ENCODE measurements at places on chromosomes 5 and 9.
A peak's percentile ranks its signal among the peaks of the same experiment; 100 is the strongest.

- DNase-seq, result no peak
These were observed 596.2 kb upstream of the DAB2 start for GRCh38 chr5:40021007-40021406.

DNA sequence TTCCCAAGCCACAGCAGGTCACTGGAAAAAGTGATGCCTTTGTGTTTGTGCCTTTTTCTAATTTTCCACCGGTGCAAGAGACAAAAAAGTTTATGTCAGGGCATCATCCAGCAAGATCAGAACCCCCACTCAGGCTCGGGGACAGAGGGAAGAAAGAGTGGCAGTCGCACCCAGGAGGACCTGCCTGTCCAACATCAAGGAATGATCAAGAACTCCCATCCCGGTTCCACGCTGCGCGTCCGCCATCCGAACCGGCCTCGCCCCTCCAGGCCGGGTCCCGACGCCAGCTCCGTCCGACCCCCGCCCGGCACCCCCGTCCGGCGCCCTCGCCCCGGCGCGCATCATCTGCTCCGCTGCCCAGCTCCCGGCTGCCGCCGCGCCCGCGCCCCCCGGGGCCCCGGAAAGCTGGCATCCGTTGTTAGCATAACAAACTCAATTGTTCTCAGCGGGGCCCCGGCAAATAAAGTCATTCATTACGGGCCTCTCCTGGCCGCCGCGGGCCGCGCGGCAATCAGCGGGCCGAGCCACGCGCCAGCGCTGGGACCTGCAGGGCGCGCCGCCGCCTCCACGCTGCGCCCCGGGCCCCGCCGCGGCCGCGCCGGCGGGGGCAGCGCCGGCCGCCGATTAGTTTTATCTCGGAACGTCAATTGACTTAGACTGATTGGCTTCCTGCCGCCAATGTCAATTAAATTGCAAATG, 48.1 kb downstream of the PAX5 start:
- peak; percentile 50 for DNase-seq

DNA sequence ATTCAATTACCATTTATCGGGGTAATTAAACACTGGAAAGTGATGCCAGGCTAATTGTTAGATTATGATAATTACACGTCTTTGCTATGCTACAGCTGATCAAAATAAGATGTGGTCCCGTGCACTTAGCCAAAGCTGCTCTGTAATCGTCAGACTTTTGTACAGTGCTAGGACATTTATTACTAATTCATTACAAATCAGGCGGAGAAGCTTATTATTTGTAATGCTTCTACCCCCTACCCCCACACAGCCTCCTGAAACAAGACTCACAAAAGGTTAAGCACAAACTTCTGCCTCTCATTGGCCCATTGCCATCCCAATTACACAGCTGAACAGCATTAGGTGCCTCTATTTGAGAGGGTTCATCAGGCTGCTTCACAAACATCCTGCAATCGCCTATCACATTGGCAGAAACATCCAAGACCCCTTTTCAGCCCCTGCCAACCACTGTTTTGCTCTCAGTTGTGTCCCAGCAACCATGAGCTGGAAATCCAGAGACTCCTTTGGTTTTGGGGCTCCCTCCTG, 232.7 kb downstream of the EFNA5 start:
- no peak for DNase-seq

GRCh38 chr5:136141561-136141960, 8.9 kb downstream of the SMAD5 start:
- DNase-seq, result no peak

DNA sequence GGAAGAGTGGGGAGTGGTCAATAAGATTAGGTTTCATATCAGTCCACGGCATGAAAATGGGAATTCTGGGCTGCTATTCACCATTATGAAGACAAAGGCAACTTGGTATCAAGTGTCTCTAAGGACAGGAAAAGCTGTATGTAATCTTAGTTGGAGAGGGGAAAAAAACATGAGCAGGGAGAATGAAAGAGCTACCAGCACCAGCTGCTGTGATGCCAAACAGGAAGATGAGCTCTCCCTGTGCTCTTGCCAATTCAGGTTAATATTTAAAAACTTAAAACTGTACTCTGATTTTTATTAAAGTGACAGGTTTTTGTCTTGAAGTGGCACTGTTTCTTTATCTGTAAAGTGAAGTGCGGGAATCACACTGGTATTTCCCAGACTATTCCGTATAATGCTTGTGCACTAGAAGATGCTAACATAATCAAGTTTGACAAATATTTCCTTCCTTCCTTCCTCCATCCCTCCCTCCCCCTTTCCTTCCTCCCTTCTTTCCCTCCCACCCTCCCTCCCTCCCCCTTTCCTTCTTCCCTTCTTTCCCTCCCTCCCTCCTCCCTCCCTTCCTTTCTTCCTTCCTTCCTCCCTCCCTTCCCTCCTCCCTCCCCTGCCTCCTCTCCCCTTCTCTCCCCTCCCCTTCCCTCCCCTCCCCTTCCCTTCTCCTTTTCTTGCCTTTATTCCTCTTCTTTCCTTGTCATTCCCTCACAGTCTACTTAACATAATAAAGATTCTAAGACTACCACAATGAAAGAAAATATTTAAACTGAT, 1383.0 kb upstream of the C9orf72 start:
- DNase-seq, result no peak

- peak; percentile 45 for DNase-seq
These were observed 581 bp upstream of the SARDH start for GRCh38 chr9:133738640-133739225.

- DNase-seq, result peak; percentile 14
These were observed 10.5 kb downstream of the CLTB start for GRCh38 chr5:176405656-176406435.

DNA sequence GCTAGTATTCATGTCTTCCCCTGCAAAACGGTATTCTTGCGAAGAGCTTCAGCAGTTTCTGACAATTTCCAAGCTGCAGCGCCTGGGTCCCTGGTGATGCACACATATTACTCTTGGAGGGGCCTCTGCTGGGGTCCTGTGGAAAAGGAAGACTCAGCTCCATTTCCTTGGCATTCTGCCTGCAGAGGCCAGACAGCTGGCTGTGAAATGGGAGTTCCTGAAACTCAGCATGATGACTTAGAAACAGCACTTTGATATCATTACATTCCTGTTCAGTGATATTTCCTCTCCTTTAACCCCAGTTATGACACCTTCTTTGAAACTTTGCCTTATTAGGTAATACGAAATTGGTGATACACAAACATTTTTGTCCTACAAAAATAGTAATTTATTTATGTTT, 98.5 kb downstream of the APBA1 start:
- no peak for DNase-seq

- no peak for DNase-seq
These were observed 127.1 kb downstream of the DAB2IP start for GRCh38 chr9:121778252-121779225.

DNA sequence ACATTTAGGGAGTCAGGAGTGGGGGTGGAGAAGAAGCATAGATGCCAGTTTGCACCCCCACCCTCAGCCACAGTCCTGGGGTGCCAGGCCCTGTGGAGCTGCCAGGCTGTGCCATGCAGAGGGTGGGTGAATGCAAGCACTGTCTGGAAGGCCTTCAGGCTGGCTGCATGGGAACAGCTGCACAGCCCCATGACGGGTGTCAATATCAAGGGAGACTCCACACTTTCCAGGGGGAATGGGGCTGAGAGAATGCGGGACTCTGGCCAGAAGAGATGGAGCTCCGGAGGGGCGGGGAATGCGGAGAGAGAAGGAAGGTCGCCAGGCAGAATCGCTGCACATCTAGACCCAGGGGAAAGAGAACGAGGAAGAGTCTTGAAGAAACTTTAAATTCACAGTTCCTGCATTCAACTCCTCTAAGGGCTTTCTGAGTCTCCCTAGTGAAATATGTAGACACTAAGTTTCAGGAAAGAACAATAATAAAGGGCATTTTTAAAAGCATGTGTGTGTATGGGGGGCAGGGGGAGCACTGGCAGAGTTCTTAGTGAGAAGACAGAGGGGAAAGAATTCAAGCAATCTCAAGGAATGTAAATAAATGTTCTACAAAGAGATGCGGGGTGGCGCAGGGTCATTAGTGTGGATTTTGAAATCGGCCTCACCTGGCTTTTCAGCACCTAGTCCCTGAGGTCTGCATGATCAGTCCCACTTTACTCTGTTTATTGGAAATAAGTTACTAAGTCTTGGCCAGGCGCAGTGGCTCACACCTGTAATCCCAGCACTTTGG, 59.1 kb downstream of the BOD1 start:
- DNase-seq, result no peak

DNA sequence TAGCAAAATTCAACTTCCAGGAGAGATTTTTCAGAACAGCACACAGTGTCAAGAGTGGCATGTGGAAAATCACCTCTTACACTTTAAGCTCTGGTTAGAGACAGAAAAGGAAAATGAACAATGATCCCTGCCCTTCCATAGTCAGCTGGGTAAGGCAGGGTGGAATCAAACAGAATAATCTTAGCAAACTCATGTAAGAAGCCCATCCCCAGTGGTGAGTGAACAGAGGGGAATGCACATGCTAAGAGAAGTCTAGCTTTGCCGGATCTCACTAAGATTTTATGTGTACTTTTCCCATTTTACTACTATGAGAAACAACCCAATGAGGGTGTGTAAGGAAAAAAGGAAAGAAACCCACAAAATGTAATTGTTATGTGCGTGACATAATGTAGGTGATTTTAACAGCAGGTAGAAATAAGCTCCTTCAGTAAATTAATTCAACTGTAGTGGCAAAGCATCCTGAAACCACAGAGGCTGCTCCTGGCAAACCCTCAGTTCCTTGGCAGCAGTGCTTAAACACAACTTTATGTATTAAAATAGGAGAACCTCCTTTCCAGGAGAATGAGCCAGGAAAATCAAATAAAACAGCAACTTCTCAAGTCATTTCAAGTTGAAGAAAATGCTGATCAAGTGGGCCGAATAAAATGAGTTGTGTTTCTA, 366.0 kb upstream of the TRPC7 start:
- DNase-seq, result no peak

- no peak for DNase-seq
These were observed 280.8 kb downstream of the SLIT3 start for GRCh38 chr5:169020102-169020501.

GRCh38 chr9:5041390-5042115, 56.5 kb downstream of the JAK2 start:
- DNase-seq, result no peak

DNA sequence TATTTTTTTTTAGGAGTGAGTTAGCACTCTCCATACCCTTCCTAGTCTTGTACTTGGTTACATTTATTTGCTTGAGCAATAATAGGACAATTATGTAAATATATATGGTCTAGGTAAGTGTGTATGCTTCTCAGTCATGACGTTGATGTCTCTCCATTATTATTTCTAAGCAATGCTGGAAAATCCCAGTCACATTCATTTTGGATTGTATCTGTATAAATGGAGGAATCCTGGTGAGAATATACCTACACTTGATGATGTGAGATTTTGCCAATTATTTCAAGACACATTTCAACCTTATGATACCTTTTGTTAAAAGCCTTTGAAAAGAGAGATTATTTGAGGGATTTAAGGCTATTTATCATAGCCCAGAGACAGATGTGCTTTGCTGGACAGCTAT, 2244.5 kb upstream of the WWC1 start:
- no peak for DNase-seq

GRCh38 chr5:133149345-133149744, 97.5 kb downstream of the HSPA4 start:
- no peak for DNase-seq

- DNase-seq, result no peak
These were observed 87.9 kb upstream of the FSD1L start for GRCh38 chr9:105359892-105360291.

GRCh38 chr5:148208226-148208625, 5.4 kb downstream of the SPINK6 start:
- DNase-seq, result no peak

DNA sequence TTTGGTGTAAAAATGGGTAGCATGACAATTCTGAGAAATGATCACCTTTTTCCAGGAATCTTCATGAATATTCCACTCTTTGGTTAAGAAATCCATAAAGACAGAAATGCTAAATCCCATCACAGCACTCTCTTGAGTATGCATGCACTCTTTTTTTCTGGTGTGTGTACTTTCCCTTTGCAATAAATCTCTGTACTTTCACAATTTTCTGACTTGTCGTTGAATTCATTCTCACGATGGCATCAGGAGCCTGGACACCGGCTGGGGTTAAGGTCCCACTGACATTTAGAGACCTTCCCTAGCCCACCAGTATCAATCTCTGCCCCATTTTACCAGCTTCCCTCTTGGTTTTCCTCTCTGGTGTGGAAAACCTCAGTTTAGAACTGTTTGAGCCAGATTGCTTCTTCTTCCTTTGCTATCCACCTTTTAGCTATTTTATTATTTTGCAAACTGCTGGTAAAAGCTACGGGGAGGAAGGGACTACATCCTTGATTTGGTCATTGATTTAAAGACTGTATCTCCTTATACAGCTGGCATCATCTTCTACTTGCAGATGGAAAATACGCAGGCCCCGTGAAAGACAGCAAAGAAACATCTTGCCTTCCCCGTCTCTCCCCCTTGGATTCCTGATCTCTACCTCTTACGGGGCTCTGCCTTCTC, 59.9 kb upstream of the ZFR start:
- DNase-seq, result no peak

DNA sequence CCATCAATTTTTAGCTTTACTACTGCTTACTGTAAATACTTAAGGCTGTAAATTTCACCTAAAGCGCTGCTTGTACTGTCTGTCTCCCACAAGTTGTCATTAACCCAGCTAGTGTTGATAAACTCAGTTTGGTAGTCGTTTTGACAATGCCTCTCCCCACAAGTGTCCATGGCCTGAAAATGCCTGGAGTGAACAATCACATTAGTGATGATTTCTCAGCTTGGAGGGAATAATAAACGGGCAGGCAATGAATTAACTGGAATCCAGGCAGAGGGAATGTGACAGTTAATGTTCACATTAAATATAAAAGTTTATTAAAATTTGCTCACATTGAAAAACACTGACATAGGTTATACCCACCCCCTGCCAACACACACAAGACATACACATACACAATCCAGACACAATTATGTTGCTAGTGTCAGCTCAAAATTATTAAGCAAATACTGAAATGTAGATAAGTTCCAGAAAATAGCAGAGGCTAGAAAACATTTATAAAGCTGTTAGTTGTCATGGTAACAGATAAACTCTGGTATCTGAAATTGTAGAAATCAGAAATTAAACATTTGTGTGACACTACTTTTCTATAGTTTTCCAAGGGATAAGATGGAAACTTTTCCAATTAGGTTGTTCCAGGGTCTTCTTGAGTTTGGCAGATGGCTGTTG, 341.9 kb downstream of the DIRAS2 start:
- no peak for DNase-seq

GRCh38 chr9:128577206-128577605, 24.8 kb downstream of the SPTAN1 start:
- DNase-seq, result no peak

DNA sequence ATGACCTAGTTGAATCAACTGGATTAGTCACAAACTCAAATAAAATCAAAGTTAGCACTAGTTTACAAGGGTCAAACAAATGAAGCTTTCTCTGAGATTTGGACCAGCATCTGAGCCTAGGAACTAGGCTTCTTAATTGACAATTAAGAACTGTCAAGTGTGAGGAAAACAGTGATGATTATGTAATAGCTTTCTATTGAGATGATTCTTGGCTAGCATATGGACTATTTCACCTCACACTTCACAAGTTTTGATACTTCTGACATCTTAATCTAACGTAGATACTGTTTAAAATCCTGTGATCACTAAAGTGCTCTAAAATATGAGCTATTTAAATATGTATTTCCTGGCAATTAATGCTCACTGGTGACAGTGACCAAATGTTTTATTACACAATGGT, 542.9 kb downstream of the EFNA5 start:
- no peak for DNase-seq
